ENCODE measurements at places on chromosomes 12 and 14.

GRCh38 chr12:55762646-55763045 is 19.7 kb downstream of the GDF11 start:
- DNase-seq, result no peak

DNA sequence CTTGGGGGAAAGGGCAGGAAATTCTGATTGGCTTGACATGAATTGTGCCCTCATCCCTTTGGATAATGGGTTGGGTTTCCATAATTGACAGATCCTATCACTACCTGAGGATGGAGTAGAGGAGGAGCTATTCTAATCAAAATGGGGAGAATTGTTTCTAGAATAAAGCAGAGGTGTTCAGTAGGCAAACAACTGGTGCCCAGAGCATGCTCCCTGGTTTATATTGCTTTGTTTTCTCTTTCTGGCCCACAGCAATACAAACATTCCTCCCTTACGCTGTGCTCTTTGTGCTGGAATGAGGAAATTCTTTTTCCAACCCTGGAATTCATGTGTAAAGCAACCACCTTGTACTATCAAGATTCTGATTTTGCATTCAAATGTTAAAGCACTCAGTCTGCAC is 147.4 kb downstream of the RASSF9 start:
- DNase-seq, result no peak

DNA sequence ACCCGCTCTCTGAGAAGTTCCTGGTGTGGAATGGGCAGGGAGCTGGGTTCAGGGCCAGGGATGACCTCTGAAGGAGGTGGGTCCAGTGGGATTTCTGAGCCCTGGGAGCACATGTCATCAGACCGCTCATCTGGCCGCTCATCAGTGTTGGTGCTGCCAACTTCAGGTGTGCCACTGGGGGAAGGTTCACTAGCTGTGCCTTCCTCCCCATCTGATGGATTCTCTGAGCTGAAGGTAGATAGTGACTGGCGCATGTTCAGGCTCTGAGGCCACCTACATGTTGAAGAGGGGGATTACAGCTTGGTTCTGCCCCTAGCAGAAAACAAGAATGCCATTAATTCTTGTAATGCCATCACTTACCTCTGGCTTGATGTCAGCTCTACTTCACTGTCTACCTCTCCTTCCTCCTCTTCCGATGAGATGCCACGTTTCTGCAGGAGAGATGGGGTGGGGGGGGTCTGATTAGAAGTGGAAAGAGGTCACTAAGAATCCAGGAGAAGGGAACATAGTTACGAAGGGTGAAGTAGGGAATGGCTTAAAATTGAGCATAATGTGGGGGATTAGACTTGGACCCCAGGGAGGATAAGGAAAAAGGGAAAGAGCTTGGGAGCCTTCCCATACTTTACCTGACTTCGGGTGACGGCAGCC is 17.2 kb downstream of the MAP3K12 start:
- DNase-seq, result no peak

DNA sequence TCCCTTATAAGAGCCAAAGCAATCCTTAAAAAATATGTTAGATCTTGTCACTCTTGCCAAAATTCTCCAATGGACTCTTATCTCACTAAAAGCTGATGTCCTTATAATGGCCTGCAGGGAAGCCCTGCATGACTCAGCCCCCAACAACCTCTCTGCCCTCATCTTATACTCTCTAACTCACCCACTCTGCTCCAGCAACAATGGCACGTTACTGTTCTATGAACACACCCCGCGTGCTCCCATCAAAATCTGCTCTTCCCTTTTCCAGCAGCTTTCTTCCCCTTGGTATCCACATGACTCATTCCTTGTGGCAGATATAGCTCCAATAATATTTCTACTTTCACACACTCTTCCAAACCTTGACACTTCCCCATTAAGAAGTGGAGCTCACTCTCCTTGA is 108.1 kb downstream of the DENND5B start:
- no peak for DNase-seq

- no peak for DNase-seq
Measured at GRCh38 chr14:103356024-103356682, 22.1 kb downstream of the EIF5 start.

GRCh38 chr14:34833549-34834523 is 41.3 kb downstream of the BAZ1A start:
- no peak for DNase-seq

DNA sequence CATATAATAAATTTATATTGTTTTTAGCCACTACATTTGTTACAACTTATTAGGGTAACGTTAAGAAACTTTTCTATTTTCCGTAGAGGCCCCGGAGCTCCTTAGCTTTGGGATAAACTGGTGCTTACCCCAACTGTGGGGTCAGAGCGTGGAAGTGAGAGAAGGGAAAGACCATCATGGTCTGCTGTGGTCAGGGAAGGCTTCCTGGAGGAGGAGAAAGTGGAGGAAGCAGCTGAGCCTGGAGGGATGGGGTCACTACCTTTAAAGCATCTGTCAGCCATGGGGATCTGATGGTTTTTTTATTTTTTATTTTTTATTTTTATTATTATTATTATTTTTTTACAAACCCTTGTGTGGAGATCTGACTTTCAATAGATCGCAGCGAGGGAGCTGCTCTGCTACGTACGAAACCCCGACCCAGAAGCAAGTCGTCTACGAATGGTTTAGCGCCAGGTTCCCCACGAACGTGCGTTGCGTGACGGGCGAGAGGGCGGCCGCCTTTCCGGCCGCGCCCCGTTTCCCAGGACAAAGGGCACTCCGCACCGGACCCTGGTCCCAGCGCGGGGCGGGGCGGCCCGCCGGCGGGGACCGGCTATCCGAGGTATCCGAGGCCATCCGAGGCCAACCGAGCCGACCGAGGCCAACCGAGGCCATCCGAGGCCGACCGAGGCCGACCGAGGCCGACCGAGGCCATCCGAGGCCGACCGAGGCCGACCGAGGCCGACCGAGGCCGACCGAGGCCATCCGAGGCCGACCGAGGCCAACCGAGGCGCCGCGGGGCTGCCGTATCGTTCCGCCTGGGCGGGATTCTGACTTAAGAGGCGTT is 1101.2 kb upstream of the TMEM132C start:
- peak; percentile 66 for DNase-seq

DNA sequence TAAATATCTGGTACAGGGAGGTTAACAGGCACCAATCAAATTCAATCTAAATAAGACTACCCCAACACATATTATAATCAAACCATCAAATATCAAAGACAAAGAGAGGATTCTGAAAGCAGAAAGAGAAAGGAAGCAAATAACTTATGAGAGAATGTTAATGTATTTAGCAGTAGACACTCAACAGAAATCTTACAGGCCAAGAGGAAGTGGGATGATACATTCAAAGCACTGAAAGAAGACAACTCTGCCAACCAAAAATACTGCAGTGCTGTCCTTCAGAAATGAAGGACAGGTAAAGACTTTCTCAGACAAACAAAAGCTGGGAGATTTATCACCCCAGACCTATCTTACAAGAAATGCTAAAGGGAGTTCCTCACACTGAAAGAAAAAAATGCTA is 95.9 kb upstream of the PTHLH start:
- DNase-seq, result no peak

- DNase-seq, result no peak
Measured at GRCh38 chr12:27984275-27984674, 11.7 kb upstream of the PTHLH start.

DNA sequence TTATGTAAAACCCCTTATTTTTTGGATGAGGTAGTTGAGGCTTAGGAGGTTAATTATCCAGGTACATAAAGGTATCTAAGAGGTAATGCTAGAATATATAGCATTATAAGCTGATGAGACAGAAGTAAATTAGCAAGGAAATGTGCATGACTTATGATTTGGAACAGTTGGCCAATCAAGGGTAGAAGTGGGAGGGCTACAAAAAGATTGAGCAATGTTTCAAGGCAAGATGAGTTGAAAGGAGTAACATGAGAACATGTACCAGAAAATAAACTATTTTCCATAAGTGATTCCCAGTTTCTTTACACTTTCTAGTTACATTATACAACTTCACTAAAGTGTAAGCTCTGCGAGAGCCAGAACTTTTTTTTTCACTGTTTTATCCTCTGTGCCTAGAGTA is 290.9 kb downstream of the LRIG3 start:
- DNase-seq, result no peak

- no peak for DNase-seq
Measured at GRCh38 chr12:57176846-57177245, 29.4 kb upstream of the LRP1-AS start.
